ENCODE measurements at places on chromosomes 6 and 20.

DNA sequence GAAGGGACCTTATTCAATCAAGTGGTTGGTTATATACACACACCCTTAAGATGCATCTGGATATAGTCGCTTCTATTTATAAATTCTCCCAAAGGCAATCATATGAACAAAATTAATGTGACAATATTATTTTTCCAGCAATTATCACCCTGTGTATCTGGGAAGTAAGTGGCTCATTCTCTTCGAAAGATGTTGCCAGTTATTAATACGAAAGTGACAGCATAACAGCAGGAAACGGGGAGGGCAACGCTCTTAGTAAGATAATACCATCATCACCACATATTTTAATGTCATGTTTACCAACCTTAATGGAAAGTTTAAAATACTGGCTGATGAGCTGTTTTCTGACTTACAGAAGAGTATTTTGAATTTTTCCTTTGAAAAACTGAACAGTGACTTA lies 697.2 kb upstream of the AGPAT4 start:
- no peak for DNase-seq

- peak; percentile 64 for DNase-seq
These were observed 85.4 kb upstream of the PRSS16 start for GRCh38 chr6:27161946-27162603.

- no peak for DNase-seq
These were observed 28.5 kb upstream of the PAK5 start for GRCh38 chr20:9867196-9867980.

GRCh38 chr20:50311308-50312001 lies 120.8 kb downstream of the CEBPB start:
- DNase-seq: no peak

GRCh38 chr6:12241493-12242175 lies 48.5 kb upstream of the EDN1 start:
- no peak for DNase-seq

- no peak for DNase-seq
These were observed 537 bp upstream of the GABBR1 start for GRCh38 chr6:29633534-29633905.

GRCh38 chr20:728256-728944 lies 39.9 kb downstream of the SLC52A3 start:
- DNase-seq: peak; percentile 27

DNA sequence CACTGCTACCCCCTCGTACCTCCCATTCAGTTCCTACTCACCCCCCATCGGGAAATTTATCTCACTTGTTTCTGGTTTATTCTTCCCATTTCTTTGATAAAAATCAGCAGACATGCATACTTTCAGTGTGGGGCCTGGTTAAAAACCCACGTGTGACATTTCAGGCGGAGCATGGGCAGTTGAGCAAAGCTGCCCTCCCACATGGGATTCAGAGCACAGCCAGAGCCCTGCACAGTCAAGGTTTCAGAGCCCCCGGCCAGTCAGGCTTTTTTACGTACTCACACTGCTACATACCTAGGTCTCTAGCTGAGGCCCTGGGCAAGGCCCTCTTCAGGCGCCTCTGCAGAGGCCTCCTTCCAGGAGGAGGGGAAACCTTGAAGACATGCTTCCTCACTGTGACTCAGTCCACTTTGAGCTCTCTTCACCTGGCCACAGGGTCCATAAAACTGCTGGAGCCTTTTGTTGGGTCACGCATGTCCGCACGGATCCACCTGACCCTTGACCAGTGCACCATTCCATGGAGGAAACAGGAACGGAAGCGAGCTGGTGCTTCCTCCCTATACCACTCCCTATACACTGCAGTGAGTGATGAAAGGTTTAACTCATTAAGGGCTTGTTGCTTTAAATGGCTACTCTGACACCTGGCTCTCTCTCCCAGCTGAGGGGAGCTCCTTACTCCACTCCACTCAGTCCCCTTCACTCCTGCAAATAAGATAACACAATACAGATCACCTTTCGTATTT lies 713.3 kb downstream of the PRKN start:
- DNase-seq: no peak

DNA sequence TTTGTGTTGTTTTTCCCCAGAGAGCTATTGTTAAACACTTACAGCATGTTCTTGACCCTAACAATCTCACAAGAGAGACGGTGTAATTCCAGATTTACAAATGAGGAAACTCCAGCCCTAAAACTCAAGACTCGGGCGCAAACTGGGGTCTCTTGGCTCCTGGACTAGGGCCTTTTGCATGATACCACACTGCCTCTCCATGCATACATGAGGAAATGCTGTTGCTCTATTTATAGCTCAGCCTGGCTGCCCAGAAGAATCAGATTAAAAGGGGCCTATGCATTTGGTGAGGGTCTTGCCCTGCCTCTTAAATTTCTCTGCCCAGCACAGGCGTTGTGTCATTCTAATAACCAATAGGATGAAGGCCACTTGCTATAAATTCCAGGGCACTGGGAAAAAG lies 30.5 kb upstream of the SNRPB2 start:
- DNase-seq: no peak

DNA sequence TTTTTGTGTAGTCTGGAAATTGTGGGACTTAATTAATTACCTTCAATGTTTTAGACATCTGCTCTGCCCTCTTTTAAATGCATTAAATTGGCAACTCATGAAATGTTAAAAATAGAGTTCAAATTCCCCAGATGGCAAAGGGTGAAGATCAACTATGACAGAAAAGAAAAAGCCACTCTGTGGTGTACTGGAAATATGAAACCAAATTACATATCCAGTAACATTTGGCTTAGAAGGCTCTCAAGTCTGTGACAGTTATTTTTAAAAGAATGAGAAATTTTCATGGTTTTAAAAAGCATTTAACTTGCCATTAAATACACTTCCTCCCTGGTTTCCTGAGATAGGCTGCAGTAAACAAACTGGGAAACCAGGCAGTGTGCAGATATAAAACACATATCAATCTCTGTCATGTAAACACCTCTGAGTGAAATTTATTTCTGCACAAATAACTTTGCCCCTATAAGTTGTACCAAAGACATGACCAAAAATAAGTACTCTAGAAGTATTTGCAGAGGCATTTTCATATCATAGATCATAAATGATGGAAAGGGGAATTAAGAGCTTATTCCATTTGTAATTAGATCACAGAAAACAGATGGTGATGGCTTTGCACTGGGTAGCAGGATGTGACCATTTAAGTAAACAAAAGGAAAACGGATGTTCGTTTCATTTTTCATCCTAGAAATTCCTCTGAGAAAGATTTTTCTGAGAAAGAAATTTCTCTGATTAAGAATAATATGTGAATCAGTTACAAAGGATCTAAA lies 360.1 kb downstream of the SAMD5 start:
- DNase-seq: no peak

DNA sequence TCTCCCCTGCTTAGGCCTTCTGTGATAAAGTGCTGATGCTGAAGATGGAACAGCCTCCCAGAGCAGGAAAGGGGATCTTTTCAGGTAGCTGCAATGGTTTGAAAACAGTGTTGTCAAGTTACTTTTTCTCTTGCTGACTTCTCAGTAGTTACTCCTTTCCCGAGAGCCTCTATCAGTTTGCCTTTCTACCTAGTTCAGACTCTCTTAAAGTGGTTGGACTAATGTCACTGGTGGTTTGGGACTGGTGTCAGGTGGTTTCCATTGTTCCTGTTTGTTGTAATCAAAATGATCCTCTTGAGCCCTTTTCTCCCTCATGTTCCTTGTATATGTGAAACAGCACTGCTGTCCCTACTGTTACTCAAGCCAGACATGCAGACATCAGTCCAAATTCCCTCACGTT lies 91.4 kb downstream of the FAM217A start:
- no peak for DNase-seq

DNA sequence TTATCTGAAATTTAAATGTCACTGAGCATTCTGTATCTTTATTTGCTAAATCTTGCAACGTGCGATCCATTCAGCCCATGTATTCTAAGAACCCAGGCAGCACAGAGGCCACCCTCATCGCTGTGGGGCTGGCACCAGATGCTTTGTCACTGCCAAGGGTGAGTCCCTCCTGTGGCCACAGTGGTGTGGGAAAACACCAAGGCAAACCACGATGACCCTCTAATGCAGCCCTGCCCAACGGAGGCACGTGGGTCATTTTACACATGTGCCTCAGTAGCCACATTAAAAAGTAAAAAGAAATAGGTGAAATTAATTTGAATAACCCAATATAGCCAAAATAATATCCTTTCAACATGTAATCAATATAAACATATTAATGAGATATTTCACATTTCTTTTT lies 221.7 kb downstream of the UNC5CL start:
- DNase-seq: no peak

DNA sequence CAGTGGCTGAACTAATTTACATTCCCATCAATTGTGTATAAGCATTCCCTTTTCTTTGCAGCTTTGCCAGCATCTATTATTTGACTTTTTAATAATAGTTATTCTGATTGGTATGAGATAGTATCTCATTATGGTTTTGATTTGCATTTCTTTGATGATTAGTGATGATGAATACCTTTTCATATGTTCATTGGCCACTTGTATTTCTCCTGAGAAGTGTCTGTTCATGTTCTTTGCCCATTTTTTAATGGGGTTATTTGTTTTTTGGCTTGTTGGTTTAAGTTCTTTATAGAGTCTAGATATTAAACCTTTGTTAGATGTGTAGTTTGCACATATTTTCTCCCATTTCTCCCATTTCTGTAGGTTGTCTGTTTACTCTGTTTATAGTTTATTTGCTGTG lies 16.6 kb downstream of the CENPW start:
- no peak for DNase-seq

DNA sequence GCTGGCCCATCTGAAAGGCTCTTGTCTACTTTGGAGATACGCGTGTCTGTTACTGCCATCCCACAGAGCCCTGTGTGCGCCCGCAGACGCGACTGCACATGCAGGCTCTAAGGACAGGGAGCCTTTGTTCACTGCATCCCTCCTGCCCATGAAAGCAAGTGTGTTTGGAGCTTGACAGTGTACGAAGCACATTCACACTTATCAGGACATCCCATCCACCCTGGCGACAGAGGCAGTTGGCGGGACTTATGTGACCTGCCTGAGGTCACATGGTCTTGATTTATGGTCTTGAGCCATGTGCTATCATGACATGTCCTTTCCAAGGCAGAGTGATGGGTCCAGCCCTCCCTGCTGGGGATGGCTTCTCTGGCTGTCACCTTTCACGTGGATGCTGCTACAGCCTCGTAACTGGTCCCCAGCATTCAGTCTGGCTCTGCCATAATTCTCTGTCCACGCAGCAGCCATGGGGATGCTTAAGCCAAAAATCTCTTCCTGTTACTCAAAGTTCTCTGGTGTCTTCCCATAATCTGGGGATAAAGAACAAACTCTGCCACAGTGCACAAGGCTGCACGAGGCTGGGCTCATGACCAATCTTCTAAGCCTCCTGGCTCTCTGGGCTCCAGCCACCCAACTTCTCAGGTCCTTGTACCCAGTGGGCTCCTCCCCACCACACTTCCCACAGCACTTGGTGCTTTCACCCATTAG lies 36.3 kb upstream of the FAM83D start:
- no peak for DNase-seq

- DNase-seq: no peak
These were observed 26.9 kb downstream of the MUC22 start for GRCh38 chr6:31037169-31037568.

DNA sequence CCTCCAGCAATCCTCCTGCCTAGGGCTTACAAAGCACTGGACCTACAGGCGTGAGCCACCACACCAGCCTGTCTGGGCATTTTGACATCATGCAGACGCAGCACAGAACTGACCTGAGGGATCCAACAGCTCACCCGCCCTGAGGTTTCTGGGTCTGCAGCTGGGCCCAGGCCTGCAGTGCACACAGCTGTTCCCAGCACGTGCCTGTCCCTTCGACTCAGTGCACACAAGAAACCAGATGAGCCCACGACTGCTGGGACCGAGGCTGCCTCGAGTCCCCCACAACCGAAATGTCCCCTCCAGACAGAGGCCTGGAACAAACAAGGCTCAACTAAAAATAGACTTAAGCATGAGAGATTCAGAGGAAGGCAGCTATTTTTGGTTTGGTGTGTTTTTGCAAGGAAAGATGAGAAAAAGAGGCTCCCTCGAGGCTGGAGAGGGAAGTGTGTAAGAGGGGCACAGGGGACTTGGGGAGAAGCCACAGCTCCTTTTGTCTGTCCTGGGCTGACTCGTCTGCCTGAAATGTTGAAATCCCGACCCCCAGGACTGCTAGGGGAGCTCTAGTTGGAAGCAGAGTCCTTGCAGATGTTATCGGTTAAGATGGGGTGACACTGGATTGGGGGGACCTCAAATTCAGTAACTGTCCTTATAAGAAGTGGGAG lies 66.3 kb downstream of the YTHDF1 start:
- no peak for DNase-seq

DNA sequence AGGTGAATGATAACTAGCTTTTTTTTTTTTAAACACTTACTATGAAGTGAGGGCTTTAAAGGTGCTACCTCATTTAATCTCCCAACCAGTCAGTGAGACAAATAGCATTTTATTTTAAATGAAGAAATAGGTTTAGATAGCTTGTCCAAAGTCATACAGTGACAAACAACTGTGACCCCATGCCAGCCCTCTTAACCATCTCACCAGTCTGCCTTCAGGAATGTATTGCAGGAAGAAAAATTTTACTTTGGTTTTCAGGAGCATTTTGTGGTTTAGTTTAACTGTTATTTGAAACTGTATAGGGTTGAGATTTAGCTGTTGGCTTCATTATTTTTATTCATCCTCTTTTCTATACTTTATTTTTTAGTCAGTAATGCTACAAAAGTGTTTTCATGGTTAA lies 18.6 kb downstream of the DSE start:
- DNase-seq: no peak

DNA sequence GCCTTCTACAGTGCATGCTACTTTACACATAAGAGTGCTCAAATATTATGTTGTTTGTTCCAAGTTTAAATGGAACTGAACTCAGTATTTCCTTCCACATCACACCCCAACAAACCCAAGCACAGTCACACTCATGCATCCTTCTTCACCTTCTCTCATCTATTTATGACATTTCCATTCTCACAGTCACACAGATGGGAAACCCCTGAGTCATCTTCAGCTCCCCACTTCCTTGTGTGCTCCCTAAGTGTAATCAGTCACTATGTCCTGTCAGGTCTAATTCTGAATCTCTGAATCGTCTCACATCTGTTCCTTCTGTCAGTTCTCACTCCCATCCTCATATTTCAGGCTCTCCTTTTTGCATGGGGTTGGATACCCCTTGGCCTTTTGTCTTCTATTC lies 96.0 kb downstream of the RIMS1 start:
- DNase-seq: no peak

GRCh38 chr20:61422636-61423425 lies 170.8 kb downstream of the CDH4 start:
- no peak for DNase-seq

GRCh38 chr20:34794006-34794585 lies 31.4 kb downstream of the NCOA6 start:
- no peak for DNase-seq

- no peak for DNase-seq
These were observed 30.1 kb upstream of the TGM6 start for GRCh38 chr20:2350606-2351005.

- no peak for DNase-seq
These were observed 92.5 kb upstream of the E2F3 start for GRCh38 chr6:20309186-20309585.

DNA sequence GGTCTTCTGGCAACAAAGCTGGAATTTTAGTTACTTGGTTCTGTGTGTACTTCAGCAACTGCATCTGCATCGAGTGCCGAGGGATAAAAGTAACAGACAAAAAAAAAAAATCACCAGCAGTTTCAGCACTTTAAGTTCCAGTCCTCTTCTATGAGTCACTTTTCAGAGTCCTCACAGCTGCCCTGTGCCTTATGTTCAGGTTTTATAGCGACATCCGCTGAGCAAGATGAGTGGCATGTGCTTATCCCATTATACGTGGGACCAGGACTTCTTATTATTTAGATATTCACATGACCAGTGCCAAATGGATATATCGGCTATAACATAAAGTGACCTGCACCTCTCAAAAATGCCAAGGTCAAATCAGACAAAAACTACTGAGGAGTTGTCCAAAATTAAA lies 242.9 kb downstream of the FOXA2 start:
- DNase-seq: no peak

Measured in CD4-positive, CD25-positive, alpha-beta regulatory T cell (primary cell).